Activated T-helper 1 cell treated with anti-CD3 and anti-CD28 coated beads, Interleukin-12 subunit alpha, Interleukin-12 subunit beta, Interleukin-2, Interleukin-4 antibody, amounts not matched to agents 30 ng/mL and 10 ng/mL and 1 ng/mL, durations not matched to agents 14 hours and 24 hours and 36 hours (primary cell): ENCODE measurements at places on chromosomes 6 and 20.

- peaks cover 29% of the 10 kb centered on the region for H3K27me3 ChIP-seq
- H3K4me3 ChIP-seq: no peak overlapping the region
- no peak overlapping the region for H3K27ac ChIP-seq
- no peaks in the 10 kb centered on the region for H3K4me1 ChIP-seq
Observed at GRCh38 chr20:57532104-57532503, 7.2 kb upstream of the CTCFL start.

GRCh38 chr20:7375905-7376304 lies 564.4 kb downstream of the HAO1 start:
- no peaks in the 10 kb centered on the region for H3K27me3 ChIP-seq
- H3K4me3 ChIP-seq: no peak overlapping the region
- no peaks in the 10 kb centered on the region for H3K4me1 ChIP-seq
- no peak overlapping the region for H3K27ac ChIP-seq

- no peaks in the 10 kb centered on the region for H3K4me1 ChIP-seq
- no peaks in the 10 kb centered on the region for H3K36me3 ChIP-seq
- no peaks in the 10 kb centered on the region for H3K27me3 ChIP-seq
- DNase-seq: no peak
- no peak overlapping the region for H3K27ac ChIP-seq
Observed at GRCh38 chr6:158471339-158471738, 88.6 kb upstream of the TMEM181 start.

- no peaks in the 10 kb centered on the region for H3K4me1 ChIP-seq
- DNase-seq: no peak
- no peak overlapping the region for H3K4me3 ChIP-seq
- no peaks in the 10 kb centered on the region for H3K36me3 ChIP-seq
- H3K27ac ChIP-seq: no peak overlapping the region
- H3K27me3 ChIP-seq: no peaks in the 10 kb centered on the region
Observed at GRCh38 chr6:49923826-49924225, 40.1 kb downstream of the DEFB114 start.

- peak; percentile 6 for DNase-seq
- H3K27me3 ChIP-seq: no peaks in the 10 kb centered on the region
- H3K4me3 ChIP-seq: no peak overlapping the region
- H3K4me1 ChIP-seq: no peaks in the 10 kb centered on the region
- no peaks in the 10 kb centered on the region for H3K36me3 ChIP-seq
Observed at GRCh38 chr20:11544029-11544678, 373.5 kb upstream of the BTBD3 start.

- peaks cover 2% of the 10 kb centered on the region for H3K36me3 ChIP-seq
- H3K27ac ChIP-seq: no peak overlapping the region
- H3K4me3 ChIP-seq: no peak overlapping the region
- peaks cover 39% of the 10 kb centered on the region for H3K27me3 ChIP-seq
Observed at GRCh38 chr6:116877743-116878142, 701 bp downstream of the RFX6 start.
